ENCODE measurements at places on chromosomes 1 and 21. TPM values are rescaled to one million over a fixed set of nuclear protein-coding genes. Genes with fewer than 3 reads are reported as not detected.

DNA sequence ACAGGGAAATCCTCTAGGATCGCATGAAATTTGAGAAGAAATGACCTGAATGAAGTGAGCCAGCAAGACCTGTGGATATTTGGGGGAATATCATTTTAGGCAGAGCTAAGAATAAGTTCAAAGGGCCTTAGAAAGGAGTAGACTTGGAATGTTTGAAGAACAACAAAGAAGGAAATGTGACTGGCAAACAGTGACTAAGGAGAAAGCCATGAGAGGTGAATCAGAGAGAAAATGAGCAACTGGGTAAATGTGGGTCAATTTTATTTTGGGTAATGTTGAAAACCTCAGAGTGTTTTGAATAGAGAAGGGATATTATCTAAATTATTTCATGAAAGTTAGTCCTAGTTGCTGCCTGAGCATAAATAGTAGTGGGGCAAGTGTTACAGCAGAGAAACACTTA is 672.8 kb downstream of the LMO4 start:
- no peak for DNase-seq

GRCh38 chr1:161740921-161741320 is 8.7 kb upstream of the DUSP12 start:
- DNase-seq, result no peak

- DNase-seq, result no peak
Observed at GRCh38 chr1:86472152-86472551, 3.4 kb downstream of the CLCA1 start.

Gene MXRA8
- total RNA-seq, result 129 TPM

Gene SPATA21
- not detected for total RNA-seq

DNA sequence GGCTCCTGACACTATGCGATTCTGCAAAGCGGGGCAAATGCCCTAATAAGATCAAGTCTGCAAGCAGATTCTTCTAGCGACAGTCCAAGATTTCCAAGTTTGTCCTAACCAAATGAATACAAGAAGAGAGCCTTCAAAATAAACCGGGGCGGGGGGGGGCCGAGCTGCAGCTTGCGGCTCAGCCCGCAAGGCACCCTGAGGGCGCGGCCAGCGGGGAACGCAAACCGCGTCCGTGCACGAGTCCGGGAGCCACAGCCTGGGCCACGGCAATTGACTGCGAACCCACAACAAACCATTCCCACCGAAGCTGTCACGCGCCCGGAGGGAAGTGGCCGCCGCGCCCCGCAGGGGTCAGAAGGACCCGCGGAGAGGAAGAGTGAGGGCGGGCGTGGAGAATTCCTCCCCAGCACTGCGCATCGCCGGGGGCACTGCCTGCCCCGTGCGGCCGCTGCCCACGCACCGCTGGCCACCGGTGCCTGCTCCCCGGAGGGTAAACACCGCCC is 687 bp downstream of the TGFBR3 start:
- no peak for DNase-seq

- DNase-seq, result no peak
Observed at GRCh38 chr1:169809370-169810095, 14.8 kb upstream of the METTL18 start.

- no peak for DNase-seq
Observed at GRCh38 chr1:20645414-20645813, 12.2 kb downstream of the PINK1 start.

DNA sequence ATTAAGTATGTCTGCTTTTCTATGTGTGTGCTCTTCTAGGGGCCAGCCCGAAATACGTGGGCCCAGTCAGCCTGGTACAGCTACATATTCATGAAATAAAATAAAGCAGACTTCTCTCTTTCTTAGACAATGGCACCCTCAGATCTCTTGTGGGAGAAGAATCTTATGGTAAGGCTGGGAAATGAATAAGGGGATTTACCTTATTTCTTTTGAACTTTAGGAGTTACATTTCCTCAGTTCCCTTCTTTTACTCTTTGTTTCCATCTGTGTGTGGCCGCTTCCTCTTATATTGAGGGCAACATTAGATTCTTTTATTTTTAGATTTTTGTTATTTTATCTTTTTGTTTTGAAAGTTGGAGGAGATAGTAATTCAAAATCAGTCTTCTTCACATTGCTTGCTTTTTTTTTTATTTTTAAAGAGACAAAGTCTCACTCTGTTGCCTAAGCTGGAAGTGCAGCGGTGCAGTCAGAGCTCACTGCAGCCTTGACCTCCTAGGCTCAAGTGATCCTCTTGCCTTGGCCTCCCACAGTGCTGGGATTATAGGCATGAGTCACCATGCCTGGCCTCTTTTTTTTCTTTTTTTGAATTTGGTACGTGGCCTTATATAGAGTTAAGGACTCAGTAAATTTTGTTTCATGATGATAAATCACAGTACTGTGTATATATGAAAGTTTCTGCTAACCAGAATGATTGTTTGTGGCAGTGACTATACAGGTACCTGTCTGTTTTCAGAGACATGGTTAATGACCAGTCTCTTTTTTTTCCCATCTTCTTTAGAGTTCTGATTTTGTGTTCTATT is 9.1 kb downstream of the LAMC1 start:
- DNase-seq, result no peak

Gene CENPF
- 0.83 TPM for total RNA-seq

DNA sequence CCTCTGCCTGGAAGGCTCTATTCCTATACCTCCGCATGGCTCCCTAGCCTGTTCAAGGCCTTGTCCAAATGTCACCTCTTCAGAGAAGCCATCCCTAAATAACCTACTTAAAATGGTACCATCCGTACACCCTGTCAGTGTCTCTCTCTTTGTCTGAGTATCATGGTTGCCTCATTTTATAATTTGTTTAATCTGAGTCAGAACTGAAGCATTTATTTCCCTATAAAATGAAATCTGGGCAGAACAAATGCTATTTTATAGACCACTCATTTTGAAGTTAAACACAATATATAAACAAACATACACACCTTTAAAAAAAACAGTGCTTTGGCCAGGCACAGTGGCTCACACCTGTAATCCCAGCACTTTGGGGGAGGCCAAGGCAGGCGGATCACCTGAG is 30.2 kb downstream of the RERE start:
- no peak for DNase-seq

DNA sequence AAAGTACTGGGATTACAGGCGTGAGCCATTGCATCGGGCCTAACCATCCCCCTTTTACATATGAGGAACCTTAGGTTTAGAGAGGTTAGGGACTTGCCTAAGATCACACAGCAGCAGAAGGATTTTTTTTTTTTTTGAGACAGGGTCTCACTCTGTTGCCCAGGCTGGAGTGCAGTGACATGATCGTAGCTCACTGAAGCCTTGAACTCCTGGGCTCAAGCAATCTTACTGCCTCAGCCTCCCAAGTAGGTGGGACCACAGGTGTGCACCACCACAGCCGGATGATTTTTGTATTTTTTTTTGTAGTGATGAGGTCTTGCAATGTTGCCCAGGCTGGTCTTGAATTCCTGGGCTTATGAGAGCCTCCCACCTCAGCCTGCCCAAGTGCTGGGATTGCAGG is 2.2 kb upstream of the C1orf167 start:
- DNase-seq, result no peak

DNA sequence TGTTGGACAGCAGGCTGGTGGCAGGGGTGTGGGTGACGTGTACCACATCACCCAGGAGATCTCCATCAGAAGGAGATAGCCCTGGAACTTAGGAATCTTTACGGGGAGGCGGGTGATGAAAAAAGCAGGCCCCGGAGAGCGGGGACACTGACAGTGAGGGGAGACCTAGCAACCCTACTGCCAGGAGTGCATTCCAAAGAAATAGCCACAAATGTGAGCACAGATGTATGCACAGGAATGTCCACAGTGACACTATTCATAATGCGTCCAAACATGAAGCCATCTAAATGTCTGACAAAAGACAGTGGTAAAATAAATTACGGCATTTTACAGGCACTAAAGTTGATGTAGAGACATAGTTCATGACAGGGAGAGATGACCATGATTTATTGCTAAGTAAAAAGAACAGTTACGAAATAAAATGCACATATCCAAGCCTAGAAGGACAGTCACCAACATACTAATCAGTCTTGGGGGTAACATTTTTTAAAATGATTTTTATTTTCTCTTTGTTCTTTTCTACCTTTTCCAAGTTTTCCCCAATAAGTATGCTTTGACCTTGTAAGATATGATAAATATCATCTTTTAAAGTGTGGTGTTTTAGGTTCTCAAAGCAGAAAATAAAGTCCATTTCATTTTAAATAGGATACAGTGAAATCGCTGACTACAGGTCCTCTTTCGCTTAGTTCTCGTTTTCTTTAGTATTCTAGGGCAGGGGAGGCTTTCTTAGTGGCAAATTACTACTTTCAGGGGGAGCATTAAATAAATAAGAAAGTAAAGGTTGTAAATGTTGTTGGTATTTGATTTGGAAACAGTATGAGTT is 21.3 kb downstream of the CD247 start:
- no peak for DNase-seq

- DNase-seq, result peak; percentile 97
Observed at GRCh38 chr1:156096640-156097391, 14.6 kb upstream of the MEX3A start.

Gene GPR161
- total RNA-seq, result 23.5 TPM

Gene FOXJ3
- total RNA-seq, result 36.0 TPM

GRCh38 chr1:12475530-12475934 is 142.5 kb downstream of the DHRS3 start:
- DNase-seq, result no peak

Gene RUNX3
- 1.2 TPM for total RNA-seq

Gene RAP1GAP
- 0.33 TPM for total RNA-seq

DNA sequence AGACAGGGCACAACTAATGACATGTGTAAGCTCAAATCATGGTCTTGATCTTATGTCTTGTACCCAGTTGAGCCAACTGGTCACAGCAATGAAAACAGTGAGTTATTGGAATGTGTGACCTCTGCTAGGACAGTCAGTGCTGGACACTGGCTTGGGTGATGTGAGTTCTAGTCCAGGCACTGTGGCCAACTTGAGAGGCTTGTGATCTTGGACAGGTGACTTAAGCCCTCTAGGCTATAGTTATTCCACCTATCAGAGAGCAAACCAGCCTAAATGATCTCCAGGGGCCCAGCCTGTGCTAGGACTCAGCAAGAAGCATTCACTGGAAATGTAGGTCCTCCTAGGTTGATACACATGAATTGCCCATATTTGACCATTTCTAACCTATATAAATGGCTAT is 1.1 kb downstream of the KCNE2 start:
- no peak for DNase-seq

GRCh38 chr1:46407636-46408035 is 13.5 kb downstream of the FAAH start:
- no peak for DNase-seq

DNA sequence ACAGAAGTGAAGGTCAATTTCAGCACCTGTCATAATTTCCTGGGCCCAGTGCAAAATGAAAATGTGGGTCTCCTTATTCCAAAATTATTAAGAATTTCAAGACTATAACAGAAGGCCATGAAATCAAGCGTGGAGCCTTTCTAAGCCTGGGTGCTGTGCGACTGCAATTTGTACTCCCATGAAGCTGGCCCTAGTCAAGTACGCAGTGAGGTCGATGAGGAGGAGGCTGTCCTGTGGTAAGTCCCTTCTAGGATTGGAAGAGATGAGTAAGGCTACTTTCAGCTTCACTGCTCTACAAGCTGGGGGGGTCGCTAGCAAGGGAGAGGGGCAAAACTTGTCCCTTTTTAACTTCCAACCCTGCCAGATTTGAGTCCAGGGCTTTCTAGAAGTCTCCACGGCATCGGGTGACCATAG is 410 bp upstream of the NUDC start:
- no peak for DNase-seq

DNA sequence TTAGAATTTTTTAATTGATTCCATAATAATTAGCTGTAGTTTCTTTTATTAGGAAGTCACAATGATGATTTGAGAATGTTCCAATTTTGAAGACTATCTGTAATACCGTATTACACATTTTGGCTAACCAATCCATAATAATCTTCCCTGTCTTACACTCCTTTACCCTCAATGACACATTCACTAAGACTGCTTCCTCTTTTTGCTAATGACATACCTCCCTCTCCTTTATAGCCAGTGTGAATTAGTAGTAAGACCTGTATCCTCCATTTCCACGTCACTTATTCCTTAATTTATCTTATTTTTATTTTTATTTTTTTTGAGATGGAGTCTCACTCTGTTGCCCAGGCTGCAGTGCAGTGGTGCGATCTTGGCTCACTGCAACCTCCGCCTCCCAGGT is 10.1 kb downstream of the KDM1A start:
- DNase-seq, result no peak

- no peak for DNase-seq
Observed at GRCh38 chr1:24939675-24940193, 9.7 kb upstream of the RUNX3 start.

DNA sequence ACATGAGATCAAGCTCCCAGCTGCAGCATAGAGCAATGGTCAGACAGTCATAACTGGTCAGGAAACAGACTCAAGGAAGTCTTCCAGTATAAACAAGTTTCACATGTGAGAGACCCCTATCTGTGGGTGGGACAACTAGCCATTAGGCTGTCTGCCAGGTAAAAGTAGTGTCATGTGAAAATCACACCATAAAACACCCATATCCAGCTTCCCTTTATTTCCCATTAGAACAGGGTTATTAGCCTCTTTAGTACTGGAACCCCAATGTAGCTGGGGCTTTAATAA is 426.7 kb downstream of the KCNT2 start:
- DNase-seq, result no peak

- no peak for DNase-seq
Observed at GRCh38 chr1:98044766-98045165, 123.9 kb upstream of the DPYD start.

- peak; percentile 77 for DNase-seq
Observed at GRCh38 chr1:30183895-30184294, 539.5 kb downstream of the MATN1 start.

DNA sequence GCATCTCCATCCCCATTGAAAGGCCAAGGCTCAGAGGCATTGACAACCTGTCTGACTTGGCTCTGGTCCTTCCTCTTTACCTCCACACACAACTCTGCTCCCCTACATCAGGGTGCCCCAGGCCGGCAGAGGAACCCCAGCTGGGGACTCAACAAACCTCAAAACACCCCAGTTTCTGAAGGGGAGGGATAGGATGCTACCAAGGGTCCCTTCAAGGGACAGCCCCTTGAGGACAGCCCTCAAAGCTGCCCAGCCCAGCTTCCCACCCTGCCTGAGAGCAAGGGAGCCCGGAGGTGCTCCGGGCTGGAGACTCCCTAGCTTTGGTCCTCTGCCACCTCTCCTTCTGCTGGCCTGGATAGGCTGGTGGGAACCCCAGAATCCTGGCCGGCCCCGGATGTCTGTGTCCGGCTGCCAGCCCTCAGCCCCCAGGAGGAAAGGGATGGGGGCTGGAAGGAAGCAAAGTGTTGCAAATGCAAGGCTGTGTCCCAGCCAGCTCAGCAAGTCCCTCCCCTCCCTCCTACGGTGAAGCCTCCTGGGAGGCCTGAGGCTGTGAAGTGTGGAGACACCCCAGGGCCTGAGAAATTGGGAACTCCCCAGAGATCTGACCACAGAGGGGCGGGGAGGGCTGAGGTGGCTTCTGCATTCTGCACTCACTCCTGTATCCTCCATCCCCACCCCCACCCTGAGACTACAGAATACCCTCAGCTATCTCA is 1.1 kb upstream of the MARCKSL1 start:
- no peak for DNase-seq

Gene CD1E
- total RNA-seq, result not detected

DNA sequence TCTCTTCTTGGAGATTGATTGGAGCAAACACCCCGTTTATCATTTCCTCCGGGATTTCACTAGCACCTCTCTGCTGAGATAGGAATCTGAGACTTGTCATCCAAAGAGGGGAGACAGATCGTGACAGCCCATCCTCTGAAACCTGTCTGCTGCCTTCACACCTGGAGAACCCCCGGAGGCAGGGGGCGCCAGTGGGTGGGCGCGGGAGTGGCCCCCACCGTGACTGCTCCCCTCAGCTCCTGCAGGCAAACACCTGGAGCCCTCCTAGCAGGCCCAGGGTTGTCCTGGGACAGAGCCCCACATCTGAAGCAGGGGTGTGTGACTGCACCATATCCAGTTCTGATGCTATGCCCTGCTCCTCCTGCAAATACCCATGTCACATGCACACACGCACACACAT is 209.5 kb upstream of the POU3F1 start:
- no peak for DNase-seq

Data from esophagus muscularis mucosa (tissue), 4 donors.